Right lung (tissue), 10 donors: ENCODE measurements at places on chromosomes 7 and 10. TPM values are rescaled to one million over a fixed set of nuclear protein-coding genes. Genes with fewer than 3 reads are reported as not detected.

Gene PDK4
- 14.6 TPM for polyA plus RNA-seq

Gene MOGAT3
- 0.15 TPM for polyA plus RNA-seq

Gene FOXP2
- polyA plus RNA-seq, result 59.7 TPM

Gene PKD2L1
- 0.23 TPM for polyA plus RNA-seq

Gene PURB
- polyA plus RNA-seq, result 35.2 TPM
